ENCODE measurements at places on chromosomes 11 and 22.
A peak's percentile ranks its signal among the peaks of the same experiment; 100 is the strongest.

- DNase-seq = no peak
Observed at GRCh38 chr11:92625894-92626293, 343.6 kb upstream of the MTNR1B start.

- no peak for DNase-seq
Observed at GRCh38 chr22:47333625-47334024, 571.2 kb downstream of the TBC1D22A start.

DNA sequence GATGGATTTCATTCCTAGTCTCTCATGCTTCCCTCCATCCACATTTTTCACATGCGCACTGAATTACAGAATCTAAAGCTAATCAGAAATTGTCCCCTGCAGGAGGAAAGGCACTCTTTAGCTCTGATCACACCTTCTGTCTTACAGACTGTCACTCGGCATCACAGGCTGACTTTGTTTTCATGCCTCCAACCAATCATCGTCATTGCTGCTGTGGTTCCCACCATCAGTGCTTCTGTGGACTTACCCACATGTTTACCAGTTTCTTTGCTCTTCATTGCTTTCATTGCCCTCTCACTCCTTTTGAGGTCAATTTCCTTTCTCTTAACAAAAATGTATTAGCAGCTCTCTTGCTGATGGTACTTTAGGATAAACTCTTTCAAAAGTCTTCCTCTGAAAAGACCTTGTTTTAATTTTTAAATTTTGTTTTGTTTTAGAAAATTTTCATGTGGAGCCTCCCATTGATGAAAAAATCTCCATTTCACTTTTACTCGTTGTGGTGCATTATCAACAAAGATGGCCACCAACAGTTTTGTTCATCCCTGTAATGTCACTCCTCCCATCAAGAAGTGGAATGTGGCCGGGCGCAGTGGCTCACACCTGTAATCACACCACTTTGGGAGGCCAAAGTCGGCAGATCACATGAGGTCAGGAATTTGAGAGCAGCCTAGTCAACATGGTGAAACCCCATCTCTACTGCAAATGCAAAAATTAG lies 20.2 kb upstream of the TREH start:
- DNase-seq = no peak

DNA sequence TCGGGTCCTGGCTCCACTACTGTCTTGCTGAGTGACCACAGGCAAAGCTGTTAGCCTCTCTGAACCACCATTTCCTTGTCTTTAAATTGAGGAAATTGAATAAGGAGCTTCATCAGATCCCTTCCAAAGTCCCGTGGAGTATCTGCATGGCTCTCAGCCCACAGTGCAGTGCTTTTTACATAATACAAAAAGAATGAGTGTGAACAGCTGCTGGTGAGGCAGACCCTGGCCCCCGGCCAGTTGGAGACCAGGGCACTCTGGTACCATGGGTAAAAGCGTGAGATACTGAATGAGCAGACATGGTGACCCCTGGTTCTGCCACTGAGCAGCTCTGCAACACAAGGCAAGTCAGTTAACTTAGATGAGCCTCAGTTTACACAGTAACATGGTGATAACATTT lies 86.8 kb downstream of the GALNT18 start:
- no peak for DNase-seq

- DNase-seq = peak; percentile 15
Observed at GRCh38 chr11:71182791-71183677, 69.3 kb downstream of the SHANK2 start.

GRCh38 chr22:22431271-22432220 lies 77.0 kb downstream of the ZNF280B start:
- DNase-seq = peak; percentile 77

GRCh38 chr11:1943977-1944376 lies 3.2 kb upstream of the MRPL23 start:
- peak; percentile 56 for DNase-seq

DNA sequence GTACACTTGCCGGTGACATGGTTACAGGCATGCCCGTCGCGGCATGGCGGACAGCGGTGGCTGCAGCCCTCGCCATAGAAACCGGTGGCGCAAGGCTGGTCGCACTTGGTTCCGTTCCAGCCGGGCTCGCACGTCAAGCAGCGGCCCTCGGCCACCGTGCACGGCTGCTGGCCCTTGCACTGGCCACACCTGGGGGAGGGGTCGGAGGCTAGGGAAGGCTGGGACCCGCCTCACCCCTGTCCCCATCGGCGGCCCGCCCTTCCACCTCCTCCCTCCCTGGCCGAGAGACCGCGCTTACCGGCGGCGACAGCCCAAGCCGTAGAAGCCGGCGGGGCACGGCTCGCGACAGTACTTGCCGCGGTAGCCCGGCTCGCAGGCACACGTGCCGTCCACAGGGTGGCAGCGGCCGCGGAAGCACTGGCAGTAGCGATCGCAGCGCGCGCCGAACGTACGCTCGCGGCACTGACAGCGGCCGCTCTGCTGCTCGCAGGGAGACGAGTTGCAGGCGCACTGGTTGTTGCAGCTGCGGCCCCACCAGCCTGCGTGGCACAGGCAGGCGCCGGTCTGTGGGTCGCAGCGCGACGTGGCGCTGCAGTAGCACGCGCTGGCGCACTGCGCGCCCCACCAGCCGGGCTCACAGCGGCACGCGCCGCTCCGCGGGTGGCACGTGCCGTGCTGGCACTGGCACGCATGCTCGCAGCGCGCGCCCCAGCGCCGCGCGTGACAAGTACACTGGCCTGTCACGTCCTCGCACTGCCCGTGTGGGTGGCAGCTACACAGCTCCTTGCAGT lies 6.7 kb downstream of the SCARF2 start:
- DNase-seq = peak; percentile 63

- DNase-seq = no peak
Observed at GRCh38 chr11:39780131-39780530, 1679.3 kb downstream of the LRRC4C start.

- peak; percentile 13 for DNase-seq
Observed at GRCh38 chr11:61164606-61165424, 3.6 kb upstream of the VPS37C start.

GRCh38 chr11:11380883-11381282 lies 27.8 kb upstream of the CSNK2A3 start:
- DNase-seq = no peak

DNA sequence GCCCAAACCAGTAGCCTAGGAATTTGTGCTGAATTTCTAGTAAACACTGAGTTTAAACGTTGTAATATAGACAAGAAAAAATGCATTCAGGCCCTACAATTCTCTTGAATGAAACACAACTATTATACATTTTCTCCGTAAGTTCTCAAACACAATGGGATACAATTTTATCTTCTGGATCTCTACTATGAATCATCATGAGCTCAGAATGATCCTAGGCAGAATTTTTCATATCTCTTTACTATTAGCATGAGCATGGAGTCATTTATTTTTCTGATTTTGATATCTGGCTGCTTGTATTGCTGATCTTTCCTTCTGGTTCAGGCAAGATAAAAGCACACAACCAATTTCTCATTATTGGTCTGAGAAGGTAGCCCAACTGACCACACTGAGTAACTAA lies 1123.4 kb upstream of the RAG2 start:
- DNase-seq = no peak

DNA sequence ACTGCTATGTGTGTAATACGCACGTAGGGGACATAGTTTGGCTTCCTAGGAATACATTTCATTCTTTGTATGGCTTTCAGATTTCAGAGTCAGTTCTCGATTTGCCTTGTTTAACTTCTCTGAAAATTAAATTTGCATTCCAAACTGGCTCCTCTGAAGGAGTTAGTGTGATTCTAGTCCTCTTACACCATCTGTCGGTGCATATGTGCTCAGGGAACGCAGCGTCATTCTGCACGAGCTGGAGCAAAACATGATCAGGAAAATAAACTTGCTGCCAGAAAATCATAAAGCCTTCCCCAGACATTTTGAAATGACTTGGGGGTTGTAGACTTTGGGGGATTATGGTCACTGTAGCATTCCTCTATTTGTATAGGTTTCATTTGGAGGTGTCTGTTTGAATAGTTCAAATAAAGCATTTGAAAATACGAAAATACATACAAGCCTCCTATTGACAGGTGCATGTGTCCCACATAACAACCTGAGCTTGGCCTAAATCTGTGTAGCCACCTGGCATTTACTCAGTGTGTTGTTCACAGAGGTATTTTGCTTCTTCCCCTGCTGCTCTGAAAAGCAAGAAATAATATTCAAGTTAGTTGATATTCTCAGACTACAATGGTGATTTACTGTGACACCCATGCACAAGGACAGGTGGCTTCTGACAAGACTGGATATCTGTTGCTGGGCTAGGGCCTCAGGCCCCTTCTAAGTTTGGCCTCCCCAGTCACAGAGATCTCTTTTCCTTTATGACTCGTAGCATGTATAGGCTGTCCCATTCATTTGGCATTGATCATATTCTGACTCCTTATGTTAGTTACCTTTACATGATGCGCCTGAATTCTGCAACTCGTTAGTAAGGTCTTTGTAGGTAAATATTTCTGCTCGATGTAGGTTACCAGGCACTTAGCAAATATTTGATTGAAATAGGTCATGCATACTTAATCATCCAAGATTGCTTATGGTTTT lies 81.6 kb upstream of the SORL1-AS1 start:
- no peak for DNase-seq

Measured in sciatic nerve (tissue), 2 donors.